ENCODE measurements at places on chromosomes 11 and 22. TPM values are rescaled to one million over a fixed set of nuclear protein-coding genes. Genes with fewer than 3 reads are reported as not detected.

DNA sequence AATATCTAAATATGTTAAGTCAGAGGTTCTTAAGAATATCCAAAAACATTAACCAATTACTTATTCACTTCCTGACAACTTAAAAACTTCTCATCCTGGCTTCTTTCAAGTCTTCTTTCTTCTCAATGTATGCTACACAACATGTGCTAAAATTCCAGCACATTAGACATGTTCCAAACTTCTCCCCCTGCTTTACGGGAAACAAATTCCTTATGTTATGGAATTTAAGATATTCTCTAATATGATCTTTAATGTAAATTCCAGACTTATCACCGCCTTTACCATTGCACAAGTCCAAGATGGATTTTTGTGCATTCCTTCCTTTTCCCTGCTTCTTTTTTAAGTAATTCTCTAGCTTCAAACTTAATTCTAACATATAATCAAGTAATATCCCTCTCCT lies 964.5 kb upstream of the CHORDC1 start:
- DNase-seq: no peak

DNA sequence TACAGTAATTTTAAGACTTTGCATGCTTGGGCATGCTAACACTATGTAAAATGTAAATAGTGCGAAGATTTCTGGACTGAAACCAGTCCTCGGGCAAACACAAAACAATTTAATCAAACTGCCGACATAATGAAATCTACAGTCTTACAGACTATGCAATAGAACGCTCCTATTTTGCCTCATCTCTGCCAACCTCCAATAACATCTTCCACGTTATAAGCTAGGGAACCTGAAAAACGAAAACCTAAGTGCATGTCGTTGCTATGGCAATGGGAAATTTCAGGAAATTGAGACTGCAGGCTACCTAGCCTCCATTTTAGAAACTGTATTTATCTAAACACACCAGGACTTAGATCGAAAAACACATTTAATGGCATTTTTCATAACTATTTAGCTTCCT lies 1.1 kb downstream of the CSTF3 start:
- DNase-seq: no peak

- DNase-seq: peak; percentile 38
Observed at GRCh38 chr11:86627776-86628455, 44.5 kb downstream of the ME3 start.

Gene MN1
- 3.2 TPM for total RNA-seq

DNA sequence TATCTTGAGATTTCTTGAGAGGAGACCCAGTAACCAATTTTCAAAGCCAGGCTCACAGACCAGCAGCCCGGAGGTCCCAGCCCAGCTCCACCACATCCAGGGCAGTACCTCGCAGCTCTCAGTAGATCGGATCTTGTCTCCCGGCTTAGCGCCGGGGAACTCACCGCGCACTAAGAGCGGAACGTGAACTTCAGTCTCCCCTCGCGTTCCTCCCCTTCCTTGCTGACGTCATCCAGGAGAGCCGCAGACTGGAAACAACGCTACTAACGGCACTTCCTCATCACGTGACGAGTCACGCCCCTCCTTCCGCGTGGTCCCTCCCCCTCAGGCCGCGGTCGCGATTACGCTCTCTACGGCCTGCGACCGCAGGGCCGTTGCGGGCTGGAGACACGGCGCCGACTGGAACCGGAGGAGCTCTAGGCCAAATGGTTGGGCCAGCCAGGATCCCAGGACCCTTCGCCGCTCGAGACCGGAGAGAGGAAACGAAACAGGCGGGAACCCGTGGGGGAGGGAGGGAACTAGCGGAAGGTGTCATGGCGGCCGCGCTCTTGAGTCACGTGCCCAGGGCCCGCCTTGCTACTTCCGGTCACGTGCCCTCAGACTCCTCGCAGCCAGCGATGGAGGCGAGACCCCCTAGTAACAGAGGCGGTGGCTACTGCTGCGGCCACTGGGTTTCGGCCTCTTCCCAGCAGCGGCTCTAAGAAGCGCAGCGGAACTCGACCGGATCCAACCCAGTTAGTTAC lies at the start of the genes GTF2H1 and HPS5:
GTF2H1 (plus strand) TSS at position 599 of the 743 bp plus-strand sequence. CDS start 10,508 bp downstream, outside the sequence.
HPS5 (minus strand) TSS at position 172 of the 743 bp plus-strand sequence. CDS start 4,282 bp downstream, outside the sequence.
- DNase-seq: peak; percentile 98

DNA sequence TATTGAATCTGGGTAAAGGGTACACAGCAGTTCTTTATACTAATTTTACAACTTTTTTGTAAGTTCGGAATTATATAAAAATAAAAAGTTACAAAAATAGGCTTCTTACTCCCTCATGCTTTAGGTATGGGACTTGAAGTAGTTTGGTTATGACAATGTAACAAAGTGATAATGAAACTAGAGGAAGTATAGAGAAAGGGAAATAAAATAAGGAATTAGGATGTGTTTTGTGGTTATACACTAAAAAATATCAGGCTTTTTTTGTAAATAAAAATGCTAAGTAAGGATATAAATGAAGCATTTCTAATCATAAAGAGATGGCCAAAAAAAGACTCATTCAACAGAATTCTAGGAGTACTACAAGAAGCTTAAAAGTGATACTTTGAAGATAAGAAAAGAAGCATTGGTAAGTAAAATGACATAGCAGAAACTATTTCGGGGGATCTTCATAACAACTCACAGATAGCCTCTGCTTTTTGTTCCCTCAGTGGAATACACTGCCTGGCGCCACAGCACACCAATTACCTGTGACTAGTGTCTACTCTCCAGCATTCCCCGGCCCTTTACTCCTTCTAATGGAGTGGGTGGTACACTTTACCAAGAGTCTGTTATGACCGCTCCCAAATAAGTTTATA lies 322.7 kb upstream of the PITPNB start:
- peak; percentile 30 for DNase-seq

Gene KIRREL3
- 1.1 TPM for total RNA-seq

Gene FERMT3
- total RNA-seq: 7.2 TPM

- DNase-seq: no peak
Observed at GRCh38 chr11:94504689-94505293, 7.5 kb upstream of the C11orf97 start.

- DNase-seq: no peak
Observed at GRCh38 chr11:8239536-8240228, 24.0 kb downstream of the LMO1 start.

- no peak for DNase-seq
Observed at GRCh38 chr11:126477535-126478305, 122.2 kb downstream of the ST3GAL4 start.

GRCh38 chr11:13889552-13890249 lies 72.8 kb upstream of the SPON1 start:
- DNase-seq: no peak

GRCh38 chr11:73218830-73219215 lies 742 bp downstream of the P2RY2 start:
- DNase-seq: no peak

Gene TNNT3
- total RNA-seq: 13.1 TPM

Gene DCDC1
- total RNA-seq: 12.3 TPM

DNA sequence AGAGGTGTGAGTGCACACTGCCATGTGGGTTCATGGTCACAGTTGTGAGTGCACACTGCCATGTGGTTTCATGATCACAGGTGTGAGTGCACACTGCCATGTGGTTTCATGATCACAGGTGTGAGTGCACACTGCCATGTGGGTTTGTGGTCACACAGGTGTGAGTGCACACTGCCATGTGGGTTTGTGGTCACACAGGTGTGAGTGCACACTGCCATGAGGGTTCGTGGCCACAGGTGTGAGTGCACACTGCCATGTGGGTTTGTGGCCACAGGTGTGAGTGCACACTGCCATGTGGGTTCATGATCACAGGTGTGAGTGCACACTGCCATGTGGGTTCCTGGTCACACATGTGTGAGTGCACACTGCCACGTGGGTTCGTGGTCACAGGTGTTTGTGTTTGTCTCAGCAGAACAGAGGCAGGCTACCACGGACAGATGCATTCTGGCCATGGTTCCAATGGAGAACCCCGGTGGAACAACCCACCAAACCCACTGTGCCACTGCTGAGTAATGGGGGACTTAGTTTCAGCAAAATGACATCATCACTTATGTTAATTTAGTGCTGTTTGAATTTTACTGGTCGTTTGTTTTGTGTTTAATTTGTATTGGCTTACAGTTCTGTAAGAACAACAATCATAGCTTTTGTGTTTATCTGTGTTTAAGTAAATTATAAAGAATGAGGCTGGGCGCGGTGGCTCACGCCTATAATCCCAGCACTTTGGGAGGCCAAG lies 57.2 kb downstream of the RPS6KA4 start:
- no peak for DNase-seq

GRCh38 chr11:58622344-58622743 lies at the start of gene CNTF:
CNTF (plus strand) TSS chr11:58622665; CDS start chr11:58622753, 88 bp downstream.
- no peak for DNase-seq

GRCh38 chr22:24463071-24463760 lies 31.9 kb upstream of the UPB1 start:
- no peak for DNase-seq

GRCh38 chr11:43969543-43969942 lies 27.1 kb downstream of the C11orf96 start:
- DNase-seq: no peak

DNA sequence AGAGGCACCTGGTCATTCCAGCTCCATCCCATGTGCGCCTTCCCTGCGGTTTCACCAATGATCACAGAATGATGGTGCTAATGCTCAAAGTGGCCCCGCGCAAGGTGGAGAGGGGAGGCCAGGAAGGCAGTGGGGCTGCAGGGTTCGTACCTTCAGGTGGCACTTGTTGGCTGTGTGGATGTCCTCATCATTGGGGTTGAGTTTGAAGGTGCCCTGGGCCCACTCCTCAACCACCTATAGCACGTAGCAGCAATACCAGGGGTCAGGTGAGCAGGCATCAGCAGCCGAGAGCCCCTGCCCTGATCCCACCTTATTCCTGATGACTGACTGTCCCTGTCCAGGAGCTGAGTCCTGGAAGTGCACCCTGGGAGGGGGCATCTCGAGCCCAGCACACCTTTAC lies 20.6 kb upstream of the DRICH1 start:
- DNase-seq: no peak

DNA sequence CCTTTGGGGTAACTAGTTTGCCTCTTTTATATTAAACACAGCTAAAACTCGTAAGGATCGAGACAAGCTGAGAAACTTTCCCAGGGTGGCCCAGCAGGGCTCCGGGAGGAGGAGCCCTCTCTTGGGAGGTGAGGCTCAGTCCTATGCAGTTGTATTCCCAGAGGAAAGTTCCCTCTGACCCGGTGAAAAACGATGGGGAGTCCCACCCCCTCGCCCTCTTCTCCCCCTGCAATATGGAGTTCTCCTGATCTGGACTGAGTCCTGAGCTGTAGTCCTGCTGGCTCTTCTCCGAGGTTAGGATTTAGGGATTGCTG lies 1.3 kb downstream of the NTM start:
- no peak for DNase-seq

Gene SLCO2B1
- 33.2 TPM for total RNA-seq

- no peak for DNase-seq
Observed at GRCh38 chr11:64842851-64843685, 1.4 kb downstream of the CDC42BPG start.

- peak; percentile 71 for DNase-seq
Observed at GRCh38 chr11:1876361-1877063, 15.2 kb downstream of the PRR33 start.

GRCh38 chr11:14657841-14658240 lies 14.2 kb downstream of the PDE3B start:
- DNase-seq: no peak

GRCh38 chr22:23473901-23474300 lies 106.2 kb downstream of the IGLL1 start:
- no peak for DNase-seq

DNA sequence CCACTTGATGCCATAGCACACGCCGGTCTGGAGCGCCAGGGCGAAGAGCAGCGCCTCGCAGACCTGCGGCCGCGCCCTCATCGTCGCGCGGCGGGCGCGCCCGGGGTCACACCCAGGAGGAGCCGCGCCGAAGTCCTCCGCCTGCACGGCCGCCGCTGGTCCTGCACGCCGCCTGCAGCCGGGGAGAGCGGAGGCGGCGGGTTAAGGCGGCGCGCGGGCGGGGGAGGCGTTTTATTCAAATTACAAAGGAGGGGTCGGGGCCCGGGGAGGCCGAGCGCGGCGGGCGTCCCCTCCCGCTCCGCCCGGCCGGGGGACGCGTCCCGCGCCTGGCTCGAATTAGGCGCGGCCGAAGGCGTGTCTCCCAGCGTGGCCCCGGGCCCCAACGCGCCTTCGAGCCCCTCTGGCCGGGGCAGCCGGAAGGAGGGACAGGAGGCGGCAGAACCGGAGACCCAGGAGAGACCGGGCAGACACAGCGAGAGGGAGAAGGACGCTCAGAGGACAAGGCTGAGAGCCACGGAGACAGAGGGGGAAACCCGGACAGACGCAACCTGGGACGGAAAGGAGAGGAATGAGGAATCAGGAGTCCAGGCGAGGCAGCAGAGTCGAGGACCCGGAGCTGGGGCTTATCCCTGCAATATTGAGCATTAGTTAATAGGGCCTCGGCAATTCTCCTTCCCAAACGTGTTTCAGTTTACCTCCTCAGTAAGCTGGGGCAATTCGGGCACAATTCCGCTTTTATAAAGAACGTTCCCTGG lies at the start of gene WNT11:
WNT11 (minus strand) TSS at position 176 of the 755 bp plus-strand sequence; CDS start at position 81, 95 bp downstream.
- DNase-seq: peak; percentile 67

Gene OR52J3
- not detected for total RNA-seq

- DNase-seq: no peak
Observed at GRCh38 chr22:45616432-45616831, 55.2 kb upstream of the ATXN10 start.

DNA sequence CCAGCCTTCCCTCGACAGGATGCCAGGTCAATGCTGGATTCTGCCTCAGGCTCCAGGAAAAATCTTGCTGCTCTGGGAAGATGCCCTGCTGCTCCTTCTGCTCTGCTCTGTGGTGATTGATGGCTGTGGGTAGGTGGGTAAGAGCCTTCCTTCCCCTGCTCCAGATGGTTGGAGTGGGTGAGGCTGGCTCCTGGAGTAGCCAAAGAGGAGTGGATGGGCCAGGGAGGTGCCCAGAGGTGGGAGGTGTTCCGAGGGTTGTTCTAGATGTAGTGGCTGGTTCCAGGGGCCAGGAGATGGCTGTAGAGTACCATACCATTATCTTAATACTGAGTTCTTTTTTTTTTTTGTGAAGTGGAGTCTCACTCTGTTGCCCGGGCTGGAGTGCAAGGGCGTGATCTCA lies 99.6 kb upstream of the THY1 start:
- no peak for DNase-seq

- DNase-seq: no peak
Observed at GRCh38 chr11:130813196-130813595, 103.1 kb downstream of the SNX19 start.

DNA sequence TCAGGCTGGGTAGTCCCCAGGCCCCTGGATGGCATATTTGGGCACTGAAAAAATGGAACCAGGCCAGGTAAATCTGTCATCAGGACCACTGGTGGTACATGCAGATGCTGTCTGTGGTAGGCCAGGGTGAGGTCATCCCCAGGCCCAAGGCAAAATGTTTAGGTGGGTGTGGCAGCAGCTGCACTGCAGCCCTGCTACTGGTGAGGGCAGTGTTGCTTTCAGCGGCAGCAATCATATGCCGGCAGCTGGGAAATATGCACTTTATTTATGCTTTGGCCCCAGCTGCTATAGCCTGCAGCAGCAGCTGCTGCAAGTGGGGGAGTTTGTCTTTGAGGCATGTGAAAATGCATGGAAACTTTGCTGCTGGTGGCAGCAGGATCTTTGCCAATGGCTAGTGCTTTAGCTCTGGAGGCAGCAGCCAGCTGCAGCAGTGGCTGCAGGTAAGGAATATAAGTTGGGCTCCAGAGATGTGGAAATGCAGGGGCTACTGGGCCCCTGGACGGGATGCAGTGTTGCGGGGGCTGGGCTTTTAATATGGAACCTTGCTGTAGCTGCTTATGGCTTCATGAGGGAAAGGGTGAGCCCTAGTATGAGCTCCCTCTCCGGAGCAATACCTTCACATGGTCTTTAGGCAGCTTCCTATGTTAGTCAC lies 365.7 kb upstream of the CADM1 start:
- no peak for DNase-seq

Gene TESMIN
- 60.4 TPM for total RNA-seq

Gene MFRP
- not detected for total RNA-seq
